Right lung (tissue), 10 donors: ENCODE measurements at places on chromosomes 1 and 21. TPM values are rescaled to one million over a fixed set of nuclear protein-coding genes. Genes with fewer than 3 reads are reported as not detected.

DNA sequence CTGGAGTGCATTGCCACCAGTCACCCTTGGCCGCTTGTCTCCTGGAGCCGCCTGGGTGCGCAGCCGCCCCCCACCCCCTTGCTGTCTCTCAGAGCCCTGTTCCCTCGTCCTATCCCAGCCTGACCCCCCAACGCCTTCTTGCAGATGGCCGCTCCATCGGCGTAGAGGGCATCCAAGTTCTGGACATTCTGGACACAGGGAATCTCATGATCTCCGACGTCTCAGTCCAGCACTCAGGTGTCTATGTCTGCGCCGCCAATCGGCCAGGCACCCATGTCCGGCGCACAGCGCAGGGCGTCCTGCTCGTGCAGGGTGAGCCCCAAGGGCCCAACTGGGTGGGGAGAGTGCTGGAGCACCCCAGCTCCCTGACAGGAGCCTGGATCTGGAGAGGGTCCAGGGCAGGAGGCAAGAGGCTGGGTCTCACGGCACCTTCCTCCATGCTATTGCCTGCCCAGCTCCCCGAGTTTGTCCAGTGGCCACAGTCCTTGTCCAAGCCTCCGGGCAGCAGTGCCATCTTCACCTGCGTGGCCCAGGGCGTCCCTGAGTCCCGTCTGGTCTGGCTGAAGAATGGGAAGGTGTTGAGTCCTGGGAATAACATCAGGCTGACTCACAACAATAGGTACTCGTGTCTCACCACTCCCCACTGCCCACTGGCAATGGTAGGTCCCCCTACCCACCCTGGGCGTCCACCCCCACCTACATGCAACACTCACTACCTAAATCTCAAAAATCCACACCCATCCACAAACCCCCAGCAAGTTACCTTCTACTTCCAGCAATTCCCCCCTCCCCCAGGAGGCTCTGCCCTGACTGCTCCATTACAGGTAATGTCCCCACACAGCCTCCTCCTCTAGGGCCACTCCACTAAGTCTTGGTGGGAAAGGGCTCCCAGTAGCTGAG lies 24.6 kb downstream of the SLC27A3 start:
- DNase-seq: no peak

The AUNIP gene
- polyA plus RNA-seq: 1.9 TPM

GRCh38 chr1:159247266-159247665 lies 42.6 kb downstream of the ACKR1 start:
- DNase-seq: no peak

The VANGL2 gene
- 37.2 TPM for polyA plus RNA-seq

DNA sequence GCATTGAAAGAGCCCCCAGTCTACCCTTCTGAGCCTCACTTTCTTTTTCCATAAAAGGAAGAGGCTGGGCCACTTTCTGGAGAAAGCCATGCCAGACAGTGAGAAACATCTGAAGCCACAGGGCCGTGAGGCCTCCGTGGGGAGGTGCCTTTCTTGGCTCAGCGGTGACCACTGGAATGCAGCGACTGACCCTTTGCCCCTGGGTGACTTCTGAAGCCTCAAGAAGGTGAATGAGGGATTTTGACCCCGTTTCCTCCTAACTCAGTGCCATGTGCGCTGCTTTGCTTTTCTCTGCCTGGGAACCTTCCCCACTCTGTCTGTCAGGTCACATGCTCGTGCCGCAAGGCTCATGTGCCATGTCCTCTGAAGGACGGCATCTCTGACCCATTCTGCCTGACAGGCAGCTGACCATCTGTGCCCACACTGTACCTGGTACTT lies 44.7 kb upstream of the A3GALT2 start:
- DNase-seq: no peak

GRCh38 chr1:72284348-72285073 lies 2.2 kb upstream of the NEGR1 start:
- DNase-seq: peak; percentile 74

DNA sequence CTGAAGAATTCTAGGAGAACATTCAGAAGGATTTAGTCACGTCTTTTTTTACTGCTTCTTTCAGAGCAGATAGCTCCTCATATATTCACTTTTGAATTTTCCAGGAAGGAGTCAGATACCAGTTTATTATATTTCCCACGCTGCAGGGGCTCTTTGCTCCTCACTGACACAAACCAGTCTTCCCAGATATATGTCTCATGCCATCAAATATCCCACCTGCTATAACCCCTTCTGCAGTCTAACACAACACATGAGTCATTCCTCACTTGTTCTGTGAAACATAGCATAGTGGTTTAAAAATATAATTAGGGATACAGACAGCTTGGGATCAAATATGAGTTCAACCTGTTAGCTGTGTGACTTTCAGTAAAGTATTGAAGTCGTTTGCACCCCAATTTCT lies 251.7 kb upstream of the DPYD start:
- no peak for DNase-seq

The EXOSC10 gene
- 98.9 TPM for polyA plus RNA-seq

DNA sequence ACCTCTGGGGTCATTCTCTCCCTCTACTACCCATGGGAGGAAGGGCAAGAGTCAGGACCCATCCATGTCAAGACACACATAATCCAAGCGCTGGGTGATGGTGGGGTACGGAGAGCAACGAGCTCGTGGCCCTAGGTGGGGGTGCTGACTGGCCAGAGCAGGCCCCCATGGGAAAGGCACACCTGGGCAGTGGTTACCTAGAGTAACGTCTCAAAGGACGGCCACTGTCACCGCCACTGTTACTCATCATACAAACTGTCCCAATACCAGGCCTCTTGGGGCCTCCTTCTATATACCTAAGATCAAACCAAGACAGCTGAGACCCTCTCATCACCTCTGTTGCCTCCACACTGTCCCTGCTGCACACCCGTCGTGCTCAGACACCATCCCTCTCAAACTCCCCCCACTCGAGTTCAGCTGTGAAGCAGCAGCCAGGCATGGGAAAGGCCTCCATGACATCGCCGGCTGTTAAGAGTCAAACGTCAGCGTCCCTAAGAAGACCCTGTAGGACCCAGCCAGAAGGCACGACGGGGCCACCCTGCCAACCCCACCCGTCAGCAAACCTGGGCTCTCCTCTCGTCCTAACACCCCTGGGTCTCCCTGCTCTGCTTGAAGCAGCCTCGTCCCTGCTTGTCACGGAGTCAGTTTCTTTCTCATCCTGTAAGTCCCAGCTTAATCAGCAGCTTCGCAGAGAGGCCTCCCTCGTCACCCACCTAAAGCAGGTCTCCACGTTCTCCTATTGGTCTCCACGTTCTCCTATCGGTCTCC lies 15.3 kb downstream of the NPHP4 start:
- no peak for DNase-seq

DNA sequence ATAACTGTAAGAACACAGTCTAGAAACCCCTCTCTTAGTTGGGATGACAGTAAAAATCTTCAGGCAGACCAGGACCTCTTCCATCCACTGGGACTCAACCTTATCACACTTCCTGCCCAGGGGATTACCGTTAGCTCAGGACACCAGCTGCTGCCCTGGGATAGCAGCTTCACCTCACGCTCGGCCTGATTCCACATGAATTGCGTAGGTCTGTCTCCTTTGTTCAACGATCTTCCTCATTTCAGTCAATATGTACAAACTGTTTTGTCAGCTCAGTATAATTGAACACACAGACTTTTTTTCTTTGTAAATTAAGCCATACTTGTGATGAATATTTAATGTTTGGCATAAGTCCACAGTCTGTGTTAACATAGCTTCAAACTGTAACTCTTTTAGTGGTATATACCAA lies 290.4 kb downstream of the GRIK1 start:
- DNase-seq: no peak

DNA sequence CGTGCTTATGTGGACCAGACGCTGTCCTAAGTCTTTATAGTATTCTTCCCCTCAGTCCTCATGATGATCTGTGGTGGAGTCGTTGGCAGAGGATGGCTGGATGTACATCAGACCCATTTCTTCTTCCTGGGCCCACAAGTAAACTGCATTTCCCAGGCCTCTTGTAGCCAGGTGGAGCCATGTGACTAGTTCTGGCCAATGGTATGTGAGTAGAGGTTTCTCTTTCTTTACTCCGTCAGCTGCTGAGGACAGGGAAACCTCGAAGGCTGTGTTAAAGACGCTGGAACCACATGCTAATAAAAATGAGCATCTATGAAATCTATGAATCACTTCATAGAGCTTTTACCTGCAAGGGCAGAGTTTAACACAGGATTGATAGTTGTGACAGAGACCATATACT lies 18.7 kb upstream of the ZNF362 start:
- DNase-seq: no peak

DNA sequence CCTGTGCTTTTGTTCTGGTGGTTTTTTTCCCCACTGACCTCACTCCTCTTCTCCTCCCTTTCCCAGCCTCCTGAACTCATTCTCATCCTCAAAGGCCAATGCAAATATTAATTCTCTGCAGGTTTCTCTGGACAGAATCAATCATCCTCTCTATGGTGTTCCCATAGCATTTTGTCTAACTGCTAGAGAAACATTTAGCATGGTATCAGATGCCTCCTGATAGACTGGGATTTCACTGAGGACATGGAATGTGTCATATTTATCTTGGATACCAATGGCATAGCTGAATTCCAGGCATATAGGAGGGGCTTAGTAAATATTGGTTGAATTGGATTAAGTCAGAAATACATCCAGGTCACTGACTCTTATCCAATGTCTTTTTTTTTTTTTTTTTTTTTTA lies 46.1 kb upstream of the SRP9 start:
- no peak for DNase-seq

The NPL gene
- 8.5 TPM for polyA plus RNA-seq

The ZNF593OS gene
- 1.2 TPM for polyA plus RNA-seq

The KAZN gene
- 26.2 TPM for polyA plus RNA-seq

DNA sequence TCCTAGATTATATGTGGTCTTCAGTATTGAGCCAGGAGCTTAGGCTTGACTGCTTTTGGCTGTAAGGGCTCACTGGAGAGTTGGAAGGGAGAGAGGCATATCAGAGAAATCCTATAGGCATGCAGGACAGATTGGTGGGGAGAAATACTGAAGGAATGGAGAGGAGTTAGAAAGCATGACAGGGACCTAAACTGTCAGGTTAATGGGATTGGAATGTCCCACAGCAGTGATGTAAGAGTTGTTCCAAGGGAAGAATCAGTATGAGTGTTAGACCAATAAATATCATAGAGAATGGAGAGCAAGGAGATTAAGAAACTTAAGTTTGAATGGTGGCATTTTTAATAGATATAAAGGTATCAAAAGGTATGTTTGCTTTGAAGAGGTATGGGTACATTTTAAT lies 39.7 kb downstream of the SLC35A3 start:
- DNase-seq: no peak

- DNase-seq: no peak
Measured at GRCh38 chr1:155969377-155969791, 9.0 kb downstream of the ARHGEF2 start.

DNA sequence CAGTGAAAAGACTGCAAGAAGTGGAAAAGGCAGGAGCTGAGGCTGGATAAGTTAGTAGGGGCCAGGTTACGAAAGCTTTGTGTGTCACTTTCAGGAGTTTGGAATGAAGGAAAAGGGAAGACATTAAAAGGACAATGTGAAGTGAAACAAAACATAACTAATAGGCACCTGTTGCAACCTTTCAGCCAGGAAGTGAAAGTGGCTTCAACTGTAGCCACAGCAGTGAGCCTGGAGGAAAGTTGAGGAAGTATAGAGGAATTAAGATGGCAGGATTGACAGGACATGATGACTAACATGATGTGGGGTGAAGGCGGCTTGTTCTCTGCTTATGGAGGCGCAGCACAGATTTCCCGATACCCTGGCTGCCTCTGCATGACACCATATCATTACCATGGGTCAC lies 68.9 kb downstream of the C4BPA start:
- no peak for DNase-seq

The CLCNKB gene
- 6.3 TPM for polyA plus RNA-seq

GRCh38 chr1:172778456-172779455 lies 119.9 kb downstream of the FASLG start:
- no peak for DNase-seq

DNA sequence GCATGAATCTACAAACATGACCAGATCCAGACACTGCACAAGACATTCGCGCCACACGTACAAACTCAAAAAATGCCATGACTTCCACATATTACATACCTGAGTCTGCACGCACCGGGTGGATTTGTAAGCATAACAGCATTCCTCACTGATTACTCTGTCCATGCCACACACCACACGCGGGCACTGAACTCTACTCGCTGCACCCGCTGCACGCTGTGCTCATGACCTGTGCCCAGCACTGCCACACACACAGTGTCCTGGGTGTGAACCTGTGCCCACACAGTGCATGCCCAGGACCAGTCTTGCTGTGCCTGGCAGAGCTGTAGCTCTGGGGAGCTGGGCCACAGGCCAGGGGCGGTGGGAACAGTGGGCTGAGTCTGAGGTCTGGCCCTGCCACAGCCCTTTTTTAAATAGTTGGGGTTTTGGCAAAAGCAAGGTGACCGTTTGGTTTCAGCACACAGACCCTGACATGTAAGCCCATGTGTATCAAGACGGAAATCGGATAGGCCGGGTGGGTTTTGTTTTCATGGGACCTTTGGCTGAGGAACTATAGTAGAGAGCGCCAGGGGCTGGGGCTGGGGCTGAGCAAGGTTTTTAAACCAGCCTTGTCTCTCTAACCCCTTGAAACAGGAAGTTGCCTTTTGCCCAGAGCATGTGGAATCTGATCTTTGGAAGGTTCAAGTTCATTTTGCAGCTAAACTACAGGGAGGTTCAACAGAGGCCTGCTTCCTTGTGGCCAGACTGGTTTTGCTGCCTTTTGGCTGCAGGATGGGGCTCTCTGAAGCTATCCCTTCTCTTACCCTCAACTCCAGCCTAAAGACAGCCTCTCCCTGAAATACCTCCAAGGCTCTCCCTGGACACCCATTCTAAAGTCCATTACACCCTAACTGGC lies 12.3 kb upstream of the GOLT1A start:
- peak; percentile 26 for DNase-seq

DNA sequence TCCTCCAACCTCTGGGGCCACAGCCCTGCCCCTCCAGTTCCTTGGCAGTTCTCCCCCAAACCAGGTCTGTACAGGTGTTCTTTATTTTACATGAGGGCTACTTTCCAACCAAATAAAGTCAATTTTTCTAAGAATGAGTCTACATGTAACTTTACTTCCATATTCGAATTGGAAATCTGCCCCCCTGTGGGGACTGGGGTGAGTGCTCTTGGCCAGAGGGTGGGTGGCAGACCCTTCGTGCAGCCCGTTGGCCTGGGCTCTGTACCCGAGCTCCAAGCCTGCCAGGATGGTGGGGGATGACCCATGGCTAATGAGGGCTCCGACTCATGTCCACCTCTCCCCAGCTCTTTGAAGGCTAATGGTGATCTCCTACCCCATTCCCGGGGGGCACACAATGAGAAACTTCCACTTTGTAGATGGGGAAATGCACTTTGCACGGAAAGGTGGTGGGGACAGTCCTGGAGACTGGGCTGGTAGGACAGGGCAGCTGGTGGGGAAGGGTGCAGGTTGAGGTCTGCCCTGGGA lies 589 bp upstream of the CATSPER4 start:
- DNase-seq: no peak

- no peak for DNase-seq
Measured at GRCh38 chr1:44068442-44068921, 37.2 kb upstream of the SLC6A9 start.
